ENCODE measurements at places on chromosomes 3 and 15. TPM values are rescaled to one million over a fixed set of nuclear protein-coding genes. Genes with fewer than 3 reads are reported as not detected.

CIB2 gene
- polyA plus RNA-seq = 26.7 TPM

LRRC49 gene
- polyA plus RNA-seq = 11.4 TPM

CD80 gene
- polyA plus RNA-seq = not detected

SLC6A1 gene
- not detected for polyA plus RNA-seq

LINGO1 gene
- polyA plus RNA-seq = 3.5 TPM

All from A549 (cell line).